Myocyte (in vitro differentiated cells): ENCODE measurements at places on chromosomes 2 and 18.

GRCh38 chr2:34159901-34160300, 560.8 kb upstream of the FAM98A start:
- DNase-seq: no peak

GRCh38 chr18:47898055-47898454, 32.4 kb downstream of the SMAD2 start:
- no peak for DNase-seq

- DNase-seq: no peak
Observed at GRCh38 chr18:31450409-31450808, 2.9 kb downstream of the DSG3 start.

GRCh38 chr18:63897072-63897471, 9.6 kb downstream of the SERPINB2 start:
- peak; percentile 22 for DNase-seq

DNA sequence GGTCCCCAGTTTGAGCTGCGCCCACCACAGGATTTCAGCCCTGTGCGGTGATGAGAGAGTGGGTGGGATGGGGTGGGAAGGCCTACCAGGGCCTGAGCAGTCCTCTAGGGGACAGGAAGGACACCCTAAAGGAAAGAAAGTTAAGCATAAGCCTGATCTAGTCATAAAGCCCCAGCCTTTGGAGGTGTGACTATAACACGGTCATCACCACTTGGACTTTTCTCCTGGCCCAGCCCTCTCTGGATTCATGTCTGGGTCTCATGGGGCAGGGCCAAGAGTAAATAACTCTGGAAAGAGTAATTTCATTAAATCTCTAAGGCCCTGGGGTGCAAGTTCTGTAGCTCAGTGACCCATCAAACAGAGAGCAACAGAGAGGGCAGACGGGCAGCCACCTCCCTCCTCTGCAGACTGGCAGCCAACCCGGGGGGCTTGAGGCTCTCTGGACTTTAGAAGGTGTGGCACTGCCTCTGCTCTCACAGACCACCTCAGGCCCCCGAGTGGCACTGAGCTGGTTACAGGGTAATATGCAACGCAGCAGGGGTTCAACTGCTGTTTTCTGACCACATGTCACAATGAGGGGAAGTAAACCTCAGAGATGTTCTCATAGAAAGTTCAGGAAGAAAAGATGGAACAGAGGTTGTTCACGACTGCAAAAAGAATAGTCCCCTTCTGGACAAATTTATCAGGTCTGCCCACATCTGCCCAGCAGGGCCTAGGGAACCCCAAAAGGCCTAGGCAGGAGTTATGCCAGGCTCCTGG, 41.5 kb downstream of the TGFA start:
- DNase-seq: no peak

DNA sequence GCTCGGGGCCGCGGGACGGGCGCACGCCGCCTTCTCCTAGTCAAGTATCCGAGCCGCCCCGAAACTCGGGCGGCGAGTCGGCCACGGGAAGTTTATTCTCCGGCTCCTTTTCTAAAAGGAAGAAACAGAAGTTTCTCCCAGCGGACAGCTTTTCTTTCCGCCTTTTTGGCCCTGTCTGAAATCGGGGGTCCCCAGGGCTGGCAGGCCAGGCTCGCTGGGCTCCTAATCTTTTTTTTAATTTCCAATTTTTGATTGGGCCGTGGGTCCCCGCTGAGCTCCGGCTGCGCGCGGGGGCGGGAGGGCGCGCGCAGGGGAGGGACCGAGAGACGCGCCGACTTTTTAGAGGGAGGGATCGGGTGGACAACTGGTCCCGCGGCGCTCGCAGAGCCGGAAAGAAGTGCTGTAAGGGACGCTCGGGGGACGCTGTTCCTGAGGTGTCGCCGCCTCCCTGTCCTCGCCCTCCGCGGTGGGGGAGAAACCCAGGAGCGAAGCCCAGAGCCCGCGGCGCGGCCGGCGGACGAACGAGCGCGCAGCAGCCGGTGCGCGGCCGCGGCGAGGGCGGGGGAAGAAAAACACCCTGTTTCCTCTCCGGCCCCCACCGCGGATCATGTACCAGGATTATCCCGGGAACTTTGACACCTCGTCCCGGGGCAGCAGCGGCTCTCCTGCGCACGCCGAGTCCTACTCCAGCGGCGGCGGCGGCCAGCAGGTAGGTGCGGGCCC, 617 bp downstream of the FOSL2 start:
- peak; percentile 83 for DNase-seq

DNA sequence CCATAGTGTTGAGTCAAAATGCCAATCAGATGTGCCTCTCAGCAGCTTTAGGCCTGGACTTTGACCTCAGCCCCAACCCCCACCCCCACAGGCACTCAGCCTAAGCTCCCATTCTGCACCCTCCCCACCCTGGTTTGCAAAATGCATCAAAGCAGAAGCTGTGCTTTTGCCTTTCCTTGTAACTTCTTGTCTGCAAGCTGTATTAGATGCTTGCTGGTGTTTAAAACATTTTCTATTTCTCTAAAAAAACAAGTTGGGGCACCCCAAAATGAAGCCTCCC, 26.6 kb upstream of the STEAP3 start:
- DNase-seq: no peak

- DNase-seq: no peak
Observed at GRCh38 chr2:110120171-110121051, 4.8 kb upstream of the MALL start.

DNA sequence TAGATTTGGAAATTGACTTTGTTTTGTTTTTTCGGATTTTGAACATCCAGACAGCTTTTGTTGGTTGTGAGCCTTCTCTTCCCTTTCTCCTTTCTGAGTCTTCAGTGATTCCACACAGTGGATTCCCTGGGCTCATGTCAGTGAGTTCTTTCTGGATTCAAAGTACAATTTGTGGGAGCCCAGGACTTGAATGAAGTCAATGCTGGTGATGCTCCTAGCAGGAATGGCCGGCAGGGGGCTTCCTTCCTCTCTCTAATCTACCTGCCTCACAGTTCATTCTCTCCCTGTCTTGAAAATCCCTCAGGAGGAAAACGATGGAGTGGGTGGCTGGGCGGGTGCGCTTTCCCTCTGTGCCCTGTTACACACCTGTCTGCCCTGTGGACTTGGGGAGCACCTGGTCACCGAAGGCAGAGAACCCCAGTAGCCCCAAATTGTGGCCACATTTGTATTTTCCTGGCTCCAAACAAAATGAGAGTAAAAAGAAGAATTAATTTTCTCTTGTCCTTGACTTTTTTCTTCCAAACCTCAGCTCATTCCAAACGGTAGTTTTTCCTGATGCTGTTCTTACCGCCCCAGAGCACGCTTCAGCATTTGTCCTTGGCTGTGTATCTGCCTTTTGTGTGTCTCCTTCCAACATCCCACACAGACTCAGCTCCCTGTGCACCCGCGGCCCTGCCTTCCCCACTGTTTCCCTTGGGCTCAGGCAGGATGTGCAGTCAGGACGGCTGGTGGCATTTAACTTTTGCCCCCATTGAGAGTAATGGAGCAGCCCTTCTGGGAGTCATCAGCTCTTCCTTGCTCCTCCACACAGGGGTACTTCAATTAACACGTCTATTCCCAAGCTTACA, 86.6 kb downstream of the MARCO start:
- DNase-seq: peak; percentile 31

- DNase-seq: no peak
Observed at GRCh38 chr2:30410217-30410616, 36.8 kb upstream of the LCLAT1 start.

- DNase-seq: no peak
Observed at GRCh38 chr2:152466980-152467676, 132.2 kb downstream of the FMNL2 start.

GRCh38 chr2:55010149-55010591, 40.1 kb downstream of the RTN4 start:
- peak; percentile 66 for DNase-seq

GRCh38 chr18:7618891-7619442, 51.9 kb downstream of the PTPRM start:
- no peak for DNase-seq

DNA sequence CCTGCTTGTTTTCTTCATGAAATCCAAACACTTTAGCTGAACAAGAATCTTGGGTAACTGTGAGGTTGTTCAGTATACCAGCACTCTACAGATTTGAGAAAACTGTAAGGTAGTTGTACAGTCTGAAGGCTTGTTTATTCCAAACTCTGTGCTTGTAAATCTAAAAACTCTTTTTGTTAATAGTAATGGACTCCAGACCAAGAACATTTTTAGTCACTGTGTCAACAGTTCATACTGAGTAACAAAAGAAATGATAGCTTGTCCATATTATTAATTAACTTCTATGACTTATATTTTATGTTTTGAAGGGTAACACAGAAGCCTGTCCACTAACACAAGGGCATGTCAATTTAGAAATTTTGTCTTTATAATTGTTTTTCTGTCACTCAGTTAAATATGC, 72.2 kb upstream of the KYNU start:
- DNase-seq: no peak

DNA sequence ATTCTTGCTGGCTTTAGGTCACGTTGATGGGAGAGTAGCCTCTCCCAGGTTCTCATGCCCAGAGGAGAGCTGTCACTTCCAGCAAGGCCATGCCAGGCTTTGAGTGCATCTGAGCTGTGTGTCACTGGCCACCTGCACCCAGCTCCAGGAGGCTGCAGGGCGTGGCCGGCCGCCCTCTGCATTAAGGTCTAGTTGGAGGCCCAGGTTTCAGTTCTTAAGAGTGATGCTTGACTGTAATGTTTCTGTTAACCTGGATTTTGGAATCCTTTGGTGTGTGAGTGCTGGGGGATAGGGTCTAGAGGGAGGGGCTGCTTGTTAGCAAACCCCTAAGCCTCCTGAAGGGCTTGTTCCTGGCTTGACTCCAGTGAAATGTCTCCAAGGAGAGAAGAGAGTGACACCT, 140.1 kb downstream of the ACOXL start:
- no peak for DNase-seq

DNA sequence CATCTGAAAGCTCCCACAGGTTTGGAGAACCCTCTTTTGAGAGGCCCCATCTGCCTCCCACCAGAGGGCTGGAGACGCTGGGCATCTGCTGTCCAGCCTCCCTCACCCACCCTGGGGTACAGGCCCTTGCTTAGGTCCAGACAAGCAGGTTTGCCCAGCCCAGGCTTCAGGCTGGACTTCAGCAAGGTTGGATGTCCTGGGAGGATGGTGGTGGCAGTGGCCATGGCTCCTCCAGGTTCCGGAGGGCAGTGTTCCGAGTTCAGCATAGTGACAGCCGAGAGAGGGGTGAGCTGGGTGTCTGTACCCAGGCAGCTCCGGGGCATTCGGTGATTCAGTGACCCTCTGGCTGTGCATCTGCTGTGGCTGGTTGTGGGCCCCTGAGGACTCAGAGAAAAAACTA, 58.2 kb upstream of the HDAC4 start:
- no peak for DNase-seq

DNA sequence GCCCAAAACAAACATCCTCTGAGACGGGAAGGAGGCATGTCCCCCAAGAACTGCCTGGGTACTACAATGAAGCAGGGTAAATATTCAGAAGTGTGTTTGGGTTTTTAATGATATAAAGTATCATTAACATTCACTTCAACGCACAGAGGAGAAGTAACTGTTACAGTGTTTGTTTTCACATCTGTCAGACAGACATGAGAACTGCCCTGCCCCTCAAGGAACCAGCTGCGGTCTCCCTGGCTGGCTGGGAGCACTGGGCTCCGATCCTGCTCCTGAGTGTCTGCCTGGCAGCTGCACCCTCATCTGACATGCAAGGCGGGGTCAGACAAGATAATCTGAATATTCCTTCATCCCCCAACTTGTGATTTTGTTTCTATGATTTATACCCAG, 75.6 kb downstream of the MBP start:
- DNase-seq: peak; percentile 62

GRCh38 chr2:172572981-172573380, 17.1 kb downstream of the PDK1 start:
- DNase-seq: no peak

DNA sequence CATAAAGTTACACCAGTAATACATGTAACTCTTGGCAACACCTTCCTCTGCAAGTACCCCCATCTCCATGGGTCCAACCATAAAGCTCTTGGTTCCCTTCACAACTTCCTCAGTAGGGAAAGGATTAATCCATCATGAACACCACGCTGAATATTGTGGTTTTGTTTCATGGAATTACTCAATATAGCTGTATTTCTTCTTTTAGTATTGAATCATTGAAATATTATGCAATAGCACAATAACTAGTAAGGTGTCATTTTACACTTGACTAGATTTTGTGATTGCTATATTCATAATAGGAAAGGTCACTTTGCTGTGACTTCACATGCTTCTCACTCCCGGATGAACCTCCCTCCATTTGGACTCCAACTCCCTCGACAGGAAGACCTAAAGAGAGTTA, 29.7 kb upstream of the PID1 start:
- peak; percentile 5 for DNase-seq

DNA sequence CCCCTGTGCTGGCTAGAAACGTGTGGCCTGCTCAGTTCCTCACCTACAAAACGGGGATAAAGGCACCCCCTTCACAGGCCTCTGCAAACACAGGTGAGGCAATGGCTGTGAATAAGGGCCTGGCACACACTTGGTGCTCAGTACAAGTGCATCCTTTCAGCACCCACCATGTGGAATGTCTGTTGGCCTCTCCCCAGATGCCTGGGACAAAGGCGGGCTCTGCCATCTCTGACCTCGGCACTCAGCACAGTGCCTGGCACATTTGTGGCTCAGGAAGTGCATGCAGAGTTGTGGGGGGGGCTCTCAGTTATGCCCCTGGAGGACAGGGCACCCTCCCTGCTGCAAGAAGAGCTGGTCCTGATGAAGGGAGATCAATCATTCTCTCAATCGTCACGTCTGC, 224.6 kb upstream of the RAB6C start:
- no peak for DNase-seq

DNA sequence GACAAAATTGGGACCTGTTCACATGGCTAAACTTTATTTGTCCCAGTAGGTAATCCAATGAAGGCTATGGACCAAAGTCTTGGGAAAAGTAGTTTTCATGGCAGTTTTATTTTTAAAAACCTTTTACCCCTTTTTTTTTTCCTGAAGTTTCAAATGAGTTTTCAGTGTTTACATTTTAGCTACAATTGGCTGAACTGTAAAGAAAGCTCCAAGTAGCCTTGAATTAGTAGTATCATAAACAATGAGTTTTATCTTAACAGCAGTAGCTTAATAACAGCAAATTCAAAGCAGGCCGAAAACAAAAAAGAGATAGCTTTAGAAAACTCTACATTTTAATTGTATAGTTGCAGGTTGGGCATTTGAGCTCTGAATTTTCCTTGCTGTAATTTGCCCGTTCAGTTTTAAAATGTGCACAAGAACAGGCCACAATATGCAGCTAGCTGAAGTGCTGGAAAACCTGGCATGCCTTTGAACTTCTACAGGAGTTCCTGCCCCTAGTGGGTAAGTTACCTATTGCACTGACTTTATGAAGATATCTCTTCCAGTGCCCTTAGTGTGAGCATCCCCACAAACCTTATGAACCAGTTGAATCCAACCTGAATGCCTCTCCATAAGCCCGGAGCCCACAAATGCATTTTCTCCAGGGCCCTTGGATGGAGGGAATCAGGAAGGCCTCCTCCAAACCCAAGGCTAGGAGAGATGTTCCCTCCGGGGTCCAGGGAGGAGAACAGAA, 106.7 kb downstream of the XRCC5 start:
- no peak for DNase-seq

- DNase-seq: peak; percentile 60
Observed at GRCh38 chr18:27713738-27714095, 463.2 kb downstream of the CDH2 start.

- no peak for DNase-seq
Observed at GRCh38 chr2:172088245-172089004, 3.1 kb downstream of the DLX1 start.

GRCh38 chr2:121214296-121214695, 70.7 kb downstream of the TFCP2L1 start:
- no peak for DNase-seq

GRCh38 chr18:23701544-23702064, 12.4 kb downstream of the LAMA3 start:
- DNase-seq: no peak

- DNase-seq: peak; percentile 73
Observed at GRCh38 chr2:69309351-69310110, 77.5 kb downstream of the GFPT1 start.

- no peak for DNase-seq
Observed at GRCh38 chr2:86019121-86019520, 86.6 kb downstream of the POLR1A start.
